Effector memory CD4-positive, alpha-beta T cell (primary cell): ENCODE measurements at places on chromosomes 5 and 9.

GRCh38 chr9:114330636-114331035, 967 bp downstream of the ORM2 start:
- DNase-seq, result no peak
- no peaks in the 10 kb centered on the region for H3K4me1 ChIP-seq

- no peaks in the 10 kb centered on the region for H3K27me3 ChIP-seq
- H3K4me1 ChIP-seq, result peaks cover 48% of the 10 kb centered on the region
- no peak overlapping the region for H3K27ac ChIP-seq
- no peak overlapping the region for H3K4me3 ChIP-seq
These were observed 23.6 kb downstream of the PRRC2B start for GRCh38 chr9:131417264-131418142.

DNA sequence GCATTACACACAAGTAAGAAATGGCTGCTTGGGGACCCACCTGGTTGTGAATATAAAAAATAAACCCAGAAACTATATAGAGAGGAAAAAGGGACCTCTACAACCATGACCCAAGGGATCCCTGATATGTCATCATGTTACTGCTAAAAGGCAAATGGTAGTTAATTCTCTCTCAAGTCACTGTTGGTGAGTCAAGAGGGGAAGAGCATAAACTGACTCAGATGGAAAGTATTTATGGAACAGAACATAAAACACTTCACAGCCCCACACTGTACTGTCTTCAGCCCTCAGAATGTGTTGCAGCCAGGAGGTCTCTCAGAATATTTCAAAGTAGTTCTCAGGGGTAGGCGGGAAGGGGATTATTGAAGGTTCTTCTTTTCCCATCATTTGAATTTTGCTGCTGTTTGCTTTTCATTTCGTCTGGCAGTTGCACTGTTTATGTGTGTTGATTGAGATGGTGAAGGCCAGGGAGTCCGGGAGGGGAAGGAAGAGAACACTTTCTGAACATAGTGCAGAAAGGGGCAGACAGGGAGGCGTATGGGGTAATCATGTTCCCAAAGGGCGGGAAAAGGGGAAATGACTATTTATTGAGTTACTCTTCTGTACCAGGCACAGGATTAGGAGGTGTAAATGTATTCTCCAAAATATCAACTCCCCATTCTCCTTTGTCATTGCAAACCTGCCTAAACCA, 85.5 kb downstream of the TEK start:
- H3K27me3 ChIP-seq, result no peaks in the 10 kb centered on the region
- H3K27ac ChIP-seq, result no peak overlapping the region
- H3K36me3 ChIP-seq, result no peaks in the 10 kb centered on the region
- H3K4me3 ChIP-seq, result no peak overlapping the region

GRCh38 chr9:136765041-136765440, 723 bp upstream of the LCN15 start:
- DNase-seq, result no peak
- no peaks in the 10 kb centered on the region for H3K36me3 ChIP-seq
- no peak overlapping the region for H3K27ac ChIP-seq
- no peak overlapping the region for H3K4me3 ChIP-seq
- H3K4me1 ChIP-seq, result peaks cover 4% of the 10 kb centered on the region
- H3K27me3 ChIP-seq, result no peaks in the 10 kb centered on the region

GRCh38 chr5:169736653-169737052, 99.6 kb downstream of the DOCK2 start:
- H3K4me1 ChIP-seq, result peaks cover 2% of the 10 kb centered on the region
- peaks cover 48% of the 10 kb centered on the region for H3K36me3 ChIP-seq
- H3K4me3 ChIP-seq, result no peak overlapping the region
- H3K27ac ChIP-seq, result no peak overlapping the region

- no peak for DNase-seq
- H3K27me3 ChIP-seq, result no peaks in the 10 kb centered on the region
- no peak overlapping the region for H3K4me3 ChIP-seq
- H3K4me1 ChIP-seq, result no peaks in the 10 kb centered on the region
- H3K27ac ChIP-seq, result no peak overlapping the region
These were observed 752.9 kb upstream of the SEMA6A start for GRCh38 chr5:117327511-117327910.

DNA sequence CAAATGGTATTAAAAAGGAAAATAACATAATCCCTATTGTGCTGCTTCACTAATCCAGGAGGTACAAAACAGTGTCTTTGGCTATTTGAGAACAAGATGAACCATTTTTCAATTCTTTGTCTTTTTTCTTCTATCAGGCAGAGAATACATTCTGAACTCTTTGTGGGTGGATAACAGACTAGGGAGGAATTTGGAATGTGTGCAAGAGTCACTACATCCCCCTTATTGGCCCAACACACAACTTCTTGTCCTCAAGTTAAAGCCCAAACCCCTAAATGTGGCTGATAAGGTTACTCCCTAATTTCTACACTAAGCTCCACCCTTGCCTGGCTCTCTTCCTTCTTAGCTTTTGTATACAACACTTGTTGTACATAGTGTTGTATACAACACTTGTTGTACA, 342.7 kb upstream of the RFX3 start:
- H3K4me3 ChIP-seq, result no peak overlapping the region
- no peaks in the 10 kb centered on the region for H3K36me3 ChIP-seq
- DNase-seq, result no peak
- H3K27ac ChIP-seq, result no peak overlapping the region
- no peaks in the 10 kb centered on the region for H3K27me3 ChIP-seq
- H3K4me1 ChIP-seq, result no peaks in the 10 kb centered on the region

DNA sequence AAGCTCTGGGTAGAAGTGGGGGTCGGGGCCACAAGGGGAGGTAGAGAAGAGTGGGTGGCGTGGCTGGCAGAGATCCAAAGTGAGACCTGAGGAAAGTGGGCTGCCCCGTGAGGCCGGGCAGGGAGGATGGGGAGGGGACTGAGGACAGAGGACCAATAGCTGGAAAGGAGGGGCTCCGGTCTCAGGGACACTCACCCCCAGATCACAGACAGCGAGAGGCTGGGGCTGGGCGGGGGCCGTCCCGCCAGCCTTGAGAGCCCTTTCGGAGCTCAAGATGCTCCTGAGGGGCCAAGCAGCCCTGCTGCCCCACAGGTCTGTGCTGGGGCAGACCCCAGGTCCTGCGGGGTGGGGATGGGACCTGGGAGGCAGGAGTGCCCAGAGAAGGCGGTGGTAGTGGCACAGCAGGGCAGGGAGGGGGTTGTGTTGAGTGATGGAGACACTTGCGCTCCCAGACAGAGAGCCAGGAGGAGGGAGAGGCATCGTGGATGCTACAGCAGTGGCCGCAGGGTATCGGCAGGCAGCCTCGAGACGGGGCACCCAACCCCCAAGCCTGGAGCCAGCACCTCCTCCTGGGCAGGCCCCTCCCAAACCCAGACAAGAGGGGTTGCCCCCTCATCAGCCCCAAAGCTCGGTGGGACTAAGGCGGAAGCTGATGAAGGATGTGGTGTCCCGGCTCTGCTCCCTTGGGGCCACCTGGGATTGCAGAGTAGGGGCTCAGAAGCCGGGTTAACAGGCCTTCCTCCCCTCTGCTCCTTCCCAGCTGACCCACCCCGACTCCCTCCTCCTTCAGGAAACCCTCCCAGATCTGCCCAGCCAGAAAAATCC, 3.4 kb downstream of the SARDH start:
- H3K4me1 ChIP-seq, result peaks cover 12% of the 10 kb centered on the region
- H3K27me3 ChIP-seq, result no peaks in the 10 kb centered on the region
- DNase-seq, result no peak
- no peak overlapping the region for H3K27ac ChIP-seq
- H3K4me3 ChIP-seq, result no peak overlapping the region

DNA sequence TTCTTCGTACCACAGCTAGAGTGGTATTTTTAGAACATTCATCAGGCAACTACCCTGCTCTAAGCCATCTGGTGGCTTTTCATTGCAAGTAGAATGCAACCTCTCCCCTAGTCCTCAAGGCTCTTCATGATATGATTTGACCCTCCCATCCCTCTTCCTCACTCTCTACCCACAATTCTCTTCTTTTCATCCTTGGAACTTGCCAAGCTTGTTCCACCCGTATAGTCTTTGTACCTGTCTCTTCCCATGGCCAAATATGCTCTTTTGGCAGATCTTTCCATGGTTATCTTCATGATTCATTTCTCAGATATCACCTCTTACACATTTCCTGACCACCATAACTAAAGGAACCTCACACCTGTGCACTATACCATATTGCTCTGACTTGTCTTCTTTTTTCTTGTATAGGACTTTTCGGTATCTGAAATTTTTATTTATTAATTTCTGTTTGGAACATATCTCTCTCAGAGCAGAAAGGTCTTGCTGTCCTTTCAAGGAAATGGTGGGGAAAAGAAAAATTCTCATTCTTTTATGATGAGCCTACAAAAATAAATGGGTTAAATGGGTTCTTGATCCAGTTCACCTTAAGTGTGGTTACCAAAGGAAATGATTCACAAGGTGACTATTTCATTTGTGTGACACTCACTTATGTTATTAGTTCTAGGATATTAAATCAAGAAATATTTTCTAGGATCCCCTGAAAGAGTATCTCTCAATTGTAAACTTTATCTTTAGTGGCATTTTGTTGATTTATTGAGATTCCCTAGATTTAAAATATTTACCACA, 3.7 kb upstream of the CD274 start:
- H3K27ac ChIP-seq, result no peak overlapping the region
- no peaks in the 10 kb centered on the region for H3K27me3 ChIP-seq
- H3K4me1 ChIP-seq, result peaks cover 22% of the 10 kb centered on the region
- H3K36me3 ChIP-seq, result no peaks in the 10 kb centered on the region
- no peak for DNase-seq

DNA sequence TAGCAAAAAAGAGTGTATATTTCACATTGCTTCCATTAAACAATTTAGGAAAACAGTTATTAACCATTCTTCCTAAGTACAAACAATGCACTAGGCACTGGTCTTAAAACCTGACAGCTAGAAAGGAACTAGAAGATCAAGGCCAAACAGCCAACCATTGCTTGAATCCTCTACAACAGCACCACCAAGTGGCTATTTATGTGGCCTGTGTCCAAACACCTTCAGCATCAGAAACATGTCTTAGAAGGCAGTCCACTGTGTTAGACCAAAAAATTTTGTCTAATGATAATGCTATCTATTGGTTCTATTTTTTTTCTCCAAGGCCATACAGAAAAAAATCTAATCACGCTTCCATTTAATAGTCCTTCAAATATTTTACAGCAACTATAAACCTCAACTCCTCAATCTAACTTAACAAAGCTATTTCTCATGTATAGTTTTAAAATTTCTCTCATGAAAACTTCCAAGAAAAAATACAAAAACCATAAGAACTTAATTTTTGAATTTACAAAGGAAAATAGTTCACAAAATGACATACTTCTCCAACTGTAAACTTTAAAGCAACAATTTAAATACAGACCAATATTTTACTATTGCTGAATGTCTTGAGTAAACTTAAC, 36.1 kb downstream of the CAAP1 start:
- H3K4me3 ChIP-seq, result no peak overlapping the region
- H3K36me3 ChIP-seq, result peaks cover 25% of the 10 kb centered on the region
- no peak for DNase-seq
- H3K27me3 ChIP-seq, result no peaks in the 10 kb centered on the region
